ENCODE measurements at places on chromosomes 4 and X.

DNA sequence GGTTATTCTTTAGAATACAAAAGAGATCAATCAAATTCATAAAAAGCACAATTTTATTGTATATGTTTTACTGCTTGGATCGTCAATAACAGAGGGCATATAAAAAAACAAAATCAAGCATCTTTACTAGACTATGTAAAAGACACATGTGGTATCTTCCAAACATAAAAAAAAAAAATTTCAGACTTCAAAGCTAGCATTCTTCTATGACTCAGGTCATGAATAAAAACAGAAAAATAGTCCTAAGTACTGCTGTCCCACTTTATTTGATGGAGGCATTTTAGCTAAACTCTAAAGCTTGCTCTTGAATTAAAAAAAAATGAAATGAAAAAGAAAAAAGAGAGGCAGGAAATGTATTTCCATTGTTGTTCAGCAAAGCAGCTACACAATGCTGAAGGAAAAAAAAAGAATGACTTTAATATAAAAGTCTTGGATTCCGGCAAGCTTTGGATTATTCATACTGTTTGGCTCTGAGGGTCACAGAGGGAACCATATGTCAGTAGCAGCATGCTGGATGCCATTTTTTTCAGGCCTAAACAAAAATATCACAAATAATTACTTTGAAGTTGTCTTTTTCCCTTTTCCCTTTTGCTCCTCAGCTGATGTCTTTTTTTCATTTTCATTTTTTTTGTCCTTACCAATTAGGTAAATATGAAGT, 249.1 kb upstream of the DIAPH2 start:
- DNase-seq = no peak

GRCh38 chrX:73847991-73848390, 285.0 kb downstream of the CHIC1 start:
- no peak for DNase-seq

DNA sequence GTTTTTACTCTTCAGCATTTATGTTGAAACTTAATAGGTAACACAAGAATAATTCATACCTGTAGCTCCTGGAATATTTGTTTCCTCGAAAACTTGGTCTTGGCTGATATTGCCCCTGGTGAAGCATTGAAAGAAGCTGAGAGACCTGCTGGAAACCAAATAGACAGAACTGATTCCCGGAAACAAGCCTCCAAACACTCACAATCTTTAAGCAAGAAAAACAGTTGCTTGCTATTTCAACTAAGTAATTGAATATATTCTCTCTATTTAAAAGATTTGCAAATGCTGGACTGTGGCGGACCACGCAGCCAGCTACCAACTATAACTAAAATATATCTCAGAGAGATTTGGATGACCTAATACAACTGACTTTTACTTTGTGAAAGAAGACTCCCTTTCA, 3.6 kb downstream of the PCDH18 start:
- no peak for DNase-seq

DNA sequence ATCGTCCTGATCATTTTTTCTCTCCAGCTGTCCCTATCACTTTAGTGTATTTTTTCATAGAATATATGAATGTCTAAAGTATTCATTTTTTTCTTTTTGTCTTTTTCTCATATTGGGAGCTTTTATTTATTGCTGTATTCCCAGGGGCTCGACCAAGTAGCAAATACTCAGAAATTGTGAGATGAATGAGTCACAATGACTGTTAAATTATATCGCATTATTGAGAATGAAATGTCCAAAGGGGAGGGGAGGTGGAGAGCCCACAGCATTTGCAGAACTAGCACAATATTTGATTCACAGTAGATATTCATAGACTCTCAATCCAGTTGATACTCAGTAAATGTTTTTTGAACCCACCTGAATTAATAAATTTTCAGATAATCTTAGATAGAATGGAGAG, 543.6 kb upstream of the FAM241A start:
- DNase-seq = no peak

DNA sequence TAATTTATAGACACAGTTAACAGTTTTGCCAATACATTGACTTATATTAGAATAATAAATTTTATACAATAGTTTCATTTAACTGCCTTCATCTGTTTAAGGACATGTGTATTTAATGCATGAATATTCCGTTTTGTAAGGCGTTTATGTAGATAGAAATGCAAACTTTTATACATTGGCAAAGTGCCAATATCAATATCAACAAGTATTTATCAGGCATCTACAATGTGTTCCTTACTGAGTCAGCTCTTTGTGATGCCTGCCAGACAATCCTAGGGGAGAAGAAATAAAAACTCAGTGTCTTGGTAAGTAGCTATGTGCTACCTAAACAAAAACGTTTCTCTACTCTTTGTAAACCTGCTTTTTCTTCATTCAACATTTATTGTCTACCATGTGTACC, 1142.2 kb downstream of the C4orf33 start:
- DNase-seq = no peak

- no peak for DNase-seq
These were observed 197.8 kb downstream of the PDGFC start for GRCh38 chr4:156773648-156774357.

DNA sequence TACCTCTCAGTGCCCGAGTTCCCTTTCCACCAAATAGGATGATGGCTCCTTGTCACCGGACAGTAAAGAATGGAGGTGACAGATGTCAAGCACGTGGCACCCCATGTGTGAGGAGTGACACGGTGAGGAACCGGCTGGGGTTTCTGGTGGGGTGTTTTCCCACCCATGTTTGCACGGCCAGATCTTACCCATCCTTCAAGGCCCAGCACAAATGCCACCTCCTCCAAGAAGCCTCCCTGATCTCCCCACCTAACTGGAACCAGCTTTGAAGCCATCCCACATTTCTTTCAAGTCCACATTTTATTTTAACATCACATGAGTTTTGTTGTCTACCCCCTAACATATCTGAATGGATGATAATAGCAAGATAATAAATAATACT, 63.0 kb downstream of the WFS1 start:
- DNase-seq = no peak

- DNase-seq = no peak
These were observed 414.5 kb downstream of the PRDM5 start for GRCh38 chr4:120508036-120508435.

GRCh38 chr4:78863254-78863869, 75.9 kb downstream of the PAQR3 start:
- no peak for DNase-seq

DNA sequence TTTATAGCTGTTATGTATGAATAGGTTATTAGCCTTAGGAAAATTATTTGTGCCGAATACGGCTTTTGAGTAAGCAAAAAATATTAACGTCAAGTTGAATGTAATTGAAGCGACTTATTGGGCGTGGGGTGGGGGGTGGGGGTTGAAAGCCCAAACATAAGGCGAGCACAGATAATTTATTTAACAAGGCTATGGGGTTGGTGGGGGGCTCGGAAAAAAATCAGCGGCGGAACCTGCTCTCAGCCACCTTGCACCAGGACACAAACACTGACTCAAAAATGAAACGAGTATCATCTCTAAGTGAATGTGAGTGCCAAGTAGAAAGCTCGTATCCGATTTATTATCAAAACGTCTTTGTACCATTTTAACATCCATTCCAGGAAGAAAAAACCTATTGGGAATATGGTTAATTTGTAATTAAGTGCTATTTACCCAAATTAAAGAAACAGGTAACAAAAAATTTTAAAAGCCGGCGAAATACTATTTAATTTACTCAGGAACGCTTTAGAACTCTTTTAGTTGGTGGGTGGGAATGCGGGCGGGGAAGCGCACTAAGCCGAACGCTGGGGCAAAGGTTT, 902 bp upstream of the LARP1B start:
- no peak for DNase-seq

DNA sequence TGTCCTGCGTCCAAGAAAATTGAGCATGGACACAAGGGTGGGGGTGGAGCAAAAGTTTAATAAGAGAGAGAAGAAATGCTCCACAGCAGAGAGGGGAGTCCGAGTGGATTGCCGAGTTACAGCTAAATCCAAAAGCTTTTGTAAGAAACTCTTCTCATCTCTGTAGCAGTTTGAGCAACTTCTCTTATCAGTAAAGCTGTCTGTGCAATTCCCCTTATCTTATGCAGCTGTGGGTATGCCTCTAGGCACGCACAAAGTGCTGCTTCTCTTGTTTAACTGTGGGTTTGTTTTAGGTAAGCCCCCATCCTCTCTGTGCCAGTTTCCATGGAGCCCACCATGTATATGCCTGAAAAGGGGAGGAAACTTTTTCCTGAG, 44.8 kb downstream of the HMGB2 start:
- no peak for DNase-seq

DNA sequence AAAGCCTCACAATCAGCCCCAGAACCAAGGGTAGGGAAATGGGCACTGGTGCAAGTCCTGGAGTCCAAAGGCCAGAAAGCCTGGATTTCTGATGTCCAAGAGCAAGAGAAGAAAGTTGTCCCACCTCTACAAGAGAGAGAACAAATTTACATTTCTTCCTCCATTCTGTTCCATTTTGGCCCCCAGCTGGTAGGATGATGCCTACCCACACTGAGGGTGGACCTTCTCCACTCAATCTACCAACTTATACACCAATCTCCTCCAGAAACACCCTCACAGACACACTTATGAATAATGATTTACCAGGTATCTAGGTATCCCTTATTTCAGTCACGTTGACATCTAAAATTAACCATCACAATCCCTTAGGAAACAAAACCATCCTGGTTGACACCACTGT, 367.8 kb upstream of the GRIA3 start:
- DNase-seq = no peak

- no peak for DNase-seq
These were observed 55.9 kb upstream of the HGFAC start for GRCh38 chr4:3385711-3386420.

GRCh38 chr4:150321113-150321512, 242.9 kb downstream of the DCLK2 start:
- DNase-seq = no peak

- no peak for DNase-seq
These were observed 84.5 kb upstream of the NKX1-1 start for GRCh38 chr4:1490654-1491327.

DNA sequence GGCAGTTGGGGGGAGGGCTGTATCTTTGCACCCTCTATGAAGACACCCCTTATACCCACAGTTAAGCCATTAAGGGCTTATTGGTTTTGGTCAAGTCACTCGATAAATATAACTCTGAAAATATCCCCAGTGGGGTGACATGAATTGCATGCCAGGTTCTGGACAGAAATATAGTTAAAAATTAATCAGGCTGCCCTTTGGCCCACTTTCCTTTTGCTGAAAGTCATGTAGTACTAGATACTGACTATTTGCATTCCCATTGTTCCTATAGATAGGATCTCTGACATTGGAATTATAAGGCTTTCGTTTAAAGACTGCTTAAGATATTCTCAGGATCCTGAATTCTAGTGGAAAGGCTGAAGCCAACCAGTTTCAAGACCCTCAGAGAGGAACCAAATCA, 43.5 kb upstream of the LAMP2 start:
- DNase-seq = no peak

- no peak for DNase-seq
These were observed 390.3 kb downstream of the SPRY1 start for GRCh38 chr4:123786920-123787319.

DNA sequence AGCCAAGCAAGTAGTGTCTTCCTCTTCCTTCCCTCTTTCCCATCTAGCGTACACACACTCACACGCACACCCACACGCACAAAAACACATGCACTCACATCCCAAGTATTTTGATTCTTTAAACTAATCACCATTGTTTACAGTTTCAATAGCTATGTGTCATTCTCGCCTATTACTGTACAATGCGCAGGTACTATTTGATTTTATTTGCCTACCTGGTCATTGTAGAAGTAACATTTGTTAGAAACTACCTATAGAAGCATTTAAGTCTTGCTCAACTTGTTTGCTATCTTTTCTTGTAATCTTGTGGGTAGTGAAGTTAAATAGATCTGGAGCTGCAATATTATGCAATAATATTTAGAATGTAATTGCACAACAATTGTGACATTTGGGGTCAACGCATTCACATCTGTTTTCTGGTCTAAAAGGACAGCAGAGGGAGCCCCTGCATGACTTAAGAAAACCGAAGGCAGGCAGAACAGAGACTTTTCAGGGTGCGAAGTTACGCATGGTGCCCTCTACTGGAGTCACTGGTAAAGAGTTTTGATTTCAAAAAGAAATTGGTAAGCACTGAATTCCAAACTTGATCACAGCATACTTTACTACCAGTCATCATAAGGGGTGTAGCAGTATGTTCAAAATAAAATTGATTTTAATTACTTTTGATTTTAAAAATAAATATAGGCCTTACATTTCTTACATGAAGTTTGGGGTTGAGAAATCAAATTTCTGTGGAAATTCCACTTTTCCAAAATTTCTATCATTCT, 503.3 kb upstream of the FAM241A start:
- no peak for DNase-seq

DNA sequence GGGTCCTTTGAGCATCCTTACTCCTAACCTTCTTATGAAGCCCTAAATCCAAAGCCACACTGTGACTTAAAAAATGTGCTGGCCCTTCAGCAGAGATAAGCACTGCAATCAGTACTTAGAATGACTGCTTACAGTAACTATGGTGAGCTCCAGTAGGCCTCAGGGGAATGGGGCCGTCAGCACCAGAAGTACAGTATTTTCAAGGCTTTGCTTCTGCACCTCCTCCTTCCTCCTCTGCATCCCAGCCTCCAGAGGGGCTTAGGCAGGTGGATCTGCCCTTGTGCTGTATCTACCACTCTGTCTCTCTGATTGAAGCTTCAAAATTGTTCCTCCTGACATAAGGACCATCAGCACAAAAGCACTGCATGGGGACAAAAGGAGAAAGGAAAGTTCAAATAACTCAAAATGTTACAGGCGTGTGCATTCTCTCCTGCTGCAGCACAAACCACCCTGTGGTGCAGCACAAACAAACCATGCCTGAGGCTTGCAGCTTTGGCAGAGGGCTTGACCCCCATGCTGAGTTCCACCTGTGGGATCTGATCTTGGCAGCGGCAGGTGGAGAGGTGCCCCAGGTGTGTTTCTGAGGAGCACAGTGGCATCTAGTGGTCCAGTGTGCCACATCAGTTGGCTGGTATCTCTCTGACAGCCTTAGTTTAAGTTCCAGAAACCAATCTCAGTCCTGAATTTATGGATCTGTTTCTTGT, 164.7 kb downstream of the SOWAHB start:
- DNase-seq = no peak

DNA sequence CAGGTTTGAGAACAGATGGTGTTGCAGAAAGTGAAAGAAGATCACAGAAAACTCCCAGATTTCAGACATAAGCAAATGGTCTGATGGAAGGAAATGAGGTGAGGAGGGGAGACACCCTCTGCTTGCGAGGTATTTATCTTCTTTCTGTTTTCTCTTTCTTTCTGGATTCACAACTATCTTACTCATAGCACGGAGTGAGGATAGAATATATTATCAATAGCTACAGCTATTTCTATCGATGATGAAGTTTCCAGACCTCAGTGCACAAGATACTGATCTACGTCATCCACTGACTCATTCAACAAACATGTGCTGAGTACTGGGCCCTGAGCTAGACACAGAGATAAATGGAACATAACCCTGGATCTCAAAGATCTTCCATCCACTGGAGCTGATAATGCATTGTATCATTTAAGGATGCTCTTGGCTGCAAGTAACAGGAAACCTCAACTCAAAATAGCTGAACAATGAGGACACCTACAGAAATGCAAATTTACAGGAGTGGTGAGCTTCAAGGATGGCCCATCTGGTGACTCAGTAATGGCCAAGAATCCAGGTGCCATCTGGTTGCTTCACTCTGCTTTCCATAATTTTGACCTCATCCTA, 21.2 kb downstream of the SLC2A9 start:
- no peak for DNase-seq
